Small intestine (tissue), 16 donors: ENCODE measurements at places on chromosomes 3 and 15.

- DNase-seq: no peak
- no peak overlapping the region for H3K27ac ChIP-seq
- H3K4me1 ChIP-seq: no peaks in the 10 kb centered on the region
- no peaks in the 10 kb centered on the region for H3K27me3 ChIP-seq
These were observed 482.2 kb downstream of the RBMS3 start for GRCh38 chr3:29763115-29763514.

GRCh38 chr3:154884952-154885351 is 195.2 kb upstream of the MME start:
- no peak overlapping the region for H3K4me3 ChIP-seq
- no peaks in the 10 kb centered on the region for H3K4me1 ChIP-seq
- H3K36me3 ChIP-seq: no peaks in the 10 kb centered on the region
- DNase-seq: no peak

DNA sequence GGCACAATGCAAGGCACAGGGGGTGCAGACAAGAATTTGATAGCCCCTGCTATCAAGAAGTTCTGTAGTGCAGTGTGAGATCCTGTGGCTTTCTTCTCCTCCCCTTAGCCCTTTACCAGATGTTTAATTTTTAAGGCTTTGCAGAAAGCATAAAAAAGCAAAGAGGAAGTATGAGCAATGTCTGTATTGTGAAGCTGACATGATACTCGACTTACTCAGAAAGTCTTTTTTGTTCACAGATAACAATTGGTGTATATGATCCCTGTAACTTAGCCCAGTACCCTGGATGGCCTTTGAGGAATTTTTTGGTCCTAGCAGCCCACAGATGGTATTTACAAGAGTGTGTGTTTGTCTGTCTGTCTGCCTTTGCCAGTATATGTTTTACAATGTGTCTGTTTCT is 58.9 kb downstream of the ATG7 start:
- no peak for DNase-seq
- H3K27me3 ChIP-seq: no peaks in the 10 kb centered on the region
- no peak overlapping the region for H3K4me3 ChIP-seq
- H3K36me3 ChIP-seq: peaks cover 4% of the 10 kb centered on the region
- H3K4me1 ChIP-seq: no peaks in the 10 kb centered on the region

DNA sequence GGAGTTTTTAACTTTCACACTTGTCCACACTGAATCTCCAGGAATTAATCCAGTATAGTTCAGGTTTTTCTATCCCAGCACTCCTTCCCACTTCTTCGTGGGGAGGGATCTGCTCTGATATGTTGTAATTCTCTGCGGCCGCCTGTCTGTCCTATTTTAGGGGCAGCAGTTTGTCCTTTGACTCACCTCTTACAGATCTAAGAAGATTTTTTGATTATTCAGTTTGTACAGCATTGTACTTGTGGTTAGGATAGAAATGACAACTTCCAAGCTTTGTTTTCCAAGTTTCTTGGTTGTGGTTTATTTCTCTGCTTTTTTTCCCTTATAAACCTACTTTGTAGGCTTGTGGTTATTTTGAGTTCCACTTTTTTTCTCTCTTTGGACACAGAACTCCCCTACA is 601.7 kb downstream of the SI start:
- H3K27me3 ChIP-seq: no peaks in the 10 kb centered on the region
- H3K4me1 ChIP-seq: no peaks in the 10 kb centered on the region
- DNase-seq: no peak
- no peaks in the 10 kb centered on the region for H3K36me3 ChIP-seq
- no peak overlapping the region for H3K27ac ChIP-seq
- no peak overlapping the region for H3K4me3 ChIP-seq

GRCh38 chr3:49421890-49422378 is 339 bp downstream of the AMT start:
- H3K27ac ChIP-seq: peak overlapping the region; percentile 77
- H3K36me3 ChIP-seq: peaks cover 4% of the 10 kb centered on the region
- H3K4me1 ChIP-seq: no peaks in the 10 kb centered on the region
- H3K4me3 ChIP-seq: no peak overlapping the region
- no peaks in the 10 kb centered on the region for H3K27me3 ChIP-seq
